ENCODE measurements at places on chromosomes 5 and 9.

DNA sequence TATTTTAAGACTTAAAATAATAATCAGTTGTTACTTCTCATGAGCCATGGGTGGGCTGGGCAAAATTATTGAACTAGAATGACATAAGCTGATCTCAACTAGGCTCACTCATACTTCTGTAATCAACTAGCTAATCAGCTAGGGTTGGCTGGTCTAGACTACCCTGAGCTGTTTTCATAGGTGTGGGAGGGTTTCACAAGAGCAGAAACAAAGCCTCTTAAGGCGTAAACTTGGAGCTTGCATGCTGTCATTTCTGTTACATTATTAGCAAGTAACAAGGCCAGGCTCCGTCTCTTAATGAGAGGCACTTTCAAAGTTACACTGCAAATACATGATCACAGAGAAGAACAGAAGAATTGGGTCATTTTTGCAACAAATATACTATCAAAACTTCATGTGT lies 57.2 kb upstream of the GHR start:
- no peak for DNase-seq

GRCh38 chr5:181223729-181224389 lies 778 bp downstream of the TRIM41 start:
- no peak for DNase-seq

DNA sequence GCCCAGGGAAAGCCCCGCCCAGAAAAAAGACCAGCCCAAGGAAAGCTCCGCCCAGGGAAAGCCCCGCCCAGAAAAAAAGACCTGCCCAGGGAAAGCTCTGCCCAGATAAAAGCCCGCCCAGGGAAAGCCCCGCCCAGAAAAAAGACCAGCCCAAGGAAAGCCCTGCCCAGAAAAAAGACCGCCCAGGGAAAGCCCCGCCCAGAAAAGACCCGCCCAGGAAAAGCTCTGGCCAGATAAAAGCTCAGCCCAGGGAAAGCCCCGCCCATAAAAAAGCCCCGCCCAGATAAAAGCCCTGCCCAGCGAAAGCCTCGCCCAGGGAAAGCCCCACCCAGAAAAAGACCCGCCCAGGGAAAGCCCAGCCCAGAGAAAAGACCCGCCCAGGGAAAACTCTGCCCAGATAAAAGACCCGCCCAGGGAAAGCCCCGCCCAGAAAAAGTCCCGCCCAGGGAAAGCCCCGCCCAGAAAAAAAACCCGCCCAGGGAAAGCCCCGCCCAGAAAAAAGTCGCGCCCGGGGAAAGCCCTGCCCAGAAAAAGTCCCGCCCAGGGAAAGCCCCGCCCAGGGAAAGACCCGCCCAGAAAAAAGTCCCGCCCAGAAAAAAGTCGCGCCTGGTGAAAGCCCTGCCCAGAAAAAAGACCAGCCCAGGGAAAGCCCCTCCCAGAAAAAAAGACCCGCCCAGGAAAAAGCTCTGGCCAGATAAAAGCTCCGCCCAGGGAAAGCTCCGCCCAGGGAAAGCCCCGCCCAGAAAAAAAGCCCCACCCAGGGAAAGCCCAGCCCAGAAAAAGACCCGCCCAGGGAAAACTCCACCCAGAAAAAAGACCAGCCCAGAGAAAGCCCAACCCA lies 11.9 kb downstream of the GRIN1 start:
- DNase-seq: no peak

DNA sequence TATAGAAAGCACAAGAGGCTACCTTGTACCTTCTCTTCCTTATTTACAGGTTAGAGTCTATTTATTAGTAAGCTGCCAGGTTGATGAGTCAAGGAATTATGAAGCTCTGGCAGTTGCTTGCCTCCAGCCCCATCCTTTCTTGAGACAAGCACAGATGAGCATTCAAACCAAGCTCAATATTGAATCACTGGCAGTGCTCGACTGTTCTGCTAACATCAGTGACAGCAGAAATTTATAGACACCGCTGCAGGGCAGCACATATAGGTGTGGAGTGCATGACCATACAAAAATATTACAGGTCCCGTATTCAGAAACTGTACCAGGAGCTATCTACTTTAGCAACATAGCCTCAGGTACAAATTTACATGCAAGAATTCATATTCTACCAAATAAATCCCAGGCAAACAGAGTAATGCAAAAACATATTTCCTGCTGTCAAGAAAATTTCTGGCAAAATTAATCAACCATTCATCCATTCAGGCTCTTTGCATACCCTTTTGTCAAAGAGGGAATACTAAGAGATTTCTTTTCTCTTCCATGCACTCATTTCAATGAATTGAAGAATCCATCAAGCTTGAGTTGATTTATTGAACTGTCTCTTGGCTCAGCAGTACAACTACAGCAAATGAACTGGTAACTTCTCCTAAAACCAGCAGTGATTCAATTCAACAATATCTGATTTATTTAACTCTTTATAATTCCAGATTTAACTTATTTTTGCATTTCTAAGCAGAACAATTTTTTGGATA lies 26.9 kb upstream of the PCA3 start:
- DNase-seq: no peak

DNA sequence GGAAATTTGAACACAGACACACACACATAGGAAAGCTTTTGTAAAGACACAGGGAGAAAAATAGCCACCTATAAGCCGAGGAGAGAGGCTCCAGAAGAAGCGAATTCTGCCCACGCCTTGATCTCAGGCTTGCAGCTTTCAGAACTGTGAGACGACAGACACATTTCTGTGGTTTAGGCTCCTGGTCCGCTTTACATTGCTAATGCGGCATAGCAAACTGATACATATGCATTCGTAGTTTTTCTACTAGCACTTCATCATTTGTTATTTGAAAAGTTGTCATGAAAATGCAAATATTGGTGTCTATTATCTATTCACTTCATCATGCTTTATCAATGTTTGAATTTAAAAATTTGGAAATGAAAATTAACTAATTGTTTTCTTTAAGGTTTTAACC lies 674.9 kb downstream of the SEMA5A start:
- no peak for DNase-seq

GRCh38 chr5:86866036-86866435 lies 248.3 kb downstream of the COX7C start:
- no peak for DNase-seq

- DNase-seq: no peak
These were observed 349.9 kb downstream of the PIK3R1 start for GRCh38 chr5:68565427-68565826.

DNA sequence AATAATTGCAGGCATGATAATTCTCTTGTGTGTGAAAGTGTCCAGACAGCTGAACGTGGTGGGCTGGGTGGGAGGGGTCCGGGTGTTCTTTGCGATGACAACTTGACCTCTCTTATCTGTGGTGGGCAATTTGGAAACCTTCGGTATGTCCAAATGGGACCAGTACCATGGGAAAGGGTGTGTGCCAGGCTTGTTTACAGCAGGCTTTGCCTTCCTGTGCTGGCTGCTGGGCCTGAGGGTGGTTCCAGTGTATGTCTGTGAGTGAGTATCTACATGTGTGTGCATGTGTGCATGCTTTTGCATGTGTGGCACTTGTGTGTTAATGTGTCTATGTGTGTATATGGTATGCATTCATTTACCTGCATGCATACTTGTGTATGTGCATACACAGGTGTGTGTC lies 166.4 kb downstream of the GADD45G start:
- no peak for DNase-seq

- no peak for DNase-seq
These were observed 45.0 kb downstream of the SEMA6A start for GRCh38 chr5:116529615-116530014.

GRCh38 chr5:158429564-158429963 lies 570.6 kb upstream of the CLINT1 start:
- DNase-seq: no peak

DNA sequence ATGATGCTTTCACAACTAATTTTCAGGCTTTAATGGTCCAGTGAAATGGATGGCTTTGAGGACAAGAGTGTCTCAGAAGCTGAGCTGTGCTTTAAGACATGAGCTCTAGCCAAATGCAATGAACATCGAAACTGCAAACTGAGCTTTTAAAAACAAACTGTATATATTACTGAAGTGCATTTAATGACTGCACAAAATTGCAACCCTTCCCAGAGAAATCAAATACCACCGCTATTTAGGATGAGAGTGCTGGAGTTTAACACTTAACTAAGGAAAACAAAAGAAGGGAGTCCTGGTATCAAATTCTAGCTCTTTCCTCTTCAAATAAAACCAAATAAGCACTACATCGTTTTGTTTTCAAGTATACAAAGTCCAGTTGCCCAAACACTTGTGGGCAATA lies 163.9 kb downstream of the SLF1 start:
- DNase-seq: no peak

DNA sequence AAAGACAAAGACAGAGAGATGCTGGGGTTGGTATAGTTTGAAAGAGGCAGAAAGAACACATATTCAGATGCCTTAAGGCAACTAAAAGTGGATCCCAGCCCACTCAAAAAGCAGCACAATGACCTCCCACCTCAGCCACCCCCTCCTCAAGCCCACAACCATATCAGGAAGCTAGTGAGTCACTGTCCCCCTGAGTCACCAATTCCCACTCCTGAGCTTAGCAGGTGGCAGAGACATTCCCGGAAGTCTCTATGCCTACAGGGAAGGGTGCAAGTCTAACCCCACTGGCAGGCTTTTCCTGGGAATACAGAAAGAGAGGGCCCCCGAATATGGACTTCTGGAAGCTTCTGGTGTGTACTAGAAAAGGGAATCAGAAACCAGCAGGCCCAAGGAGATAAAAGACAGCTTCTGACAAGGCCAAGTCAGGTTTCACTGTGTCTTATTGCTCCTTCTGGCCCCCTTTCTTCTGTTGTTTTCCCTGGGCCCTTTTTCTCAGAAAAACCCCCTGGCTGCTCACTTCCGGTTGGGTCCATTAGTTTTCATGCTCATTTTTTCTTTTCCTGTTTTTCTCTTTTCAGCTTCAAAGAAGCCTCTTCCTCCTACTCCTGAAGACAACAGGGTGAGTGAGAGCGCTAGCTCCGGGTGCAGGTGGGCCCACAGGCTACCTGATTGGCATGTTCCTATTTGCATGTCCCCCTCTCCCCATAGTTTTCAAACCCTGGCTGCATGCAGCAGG lies 36.8 kb downstream of the ITK start:
- no peak for DNase-seq

- DNase-seq: no peak
These were observed 68.0 kb upstream of the C6 start for GRCh38 chr5:41281215-41281810.

DNA sequence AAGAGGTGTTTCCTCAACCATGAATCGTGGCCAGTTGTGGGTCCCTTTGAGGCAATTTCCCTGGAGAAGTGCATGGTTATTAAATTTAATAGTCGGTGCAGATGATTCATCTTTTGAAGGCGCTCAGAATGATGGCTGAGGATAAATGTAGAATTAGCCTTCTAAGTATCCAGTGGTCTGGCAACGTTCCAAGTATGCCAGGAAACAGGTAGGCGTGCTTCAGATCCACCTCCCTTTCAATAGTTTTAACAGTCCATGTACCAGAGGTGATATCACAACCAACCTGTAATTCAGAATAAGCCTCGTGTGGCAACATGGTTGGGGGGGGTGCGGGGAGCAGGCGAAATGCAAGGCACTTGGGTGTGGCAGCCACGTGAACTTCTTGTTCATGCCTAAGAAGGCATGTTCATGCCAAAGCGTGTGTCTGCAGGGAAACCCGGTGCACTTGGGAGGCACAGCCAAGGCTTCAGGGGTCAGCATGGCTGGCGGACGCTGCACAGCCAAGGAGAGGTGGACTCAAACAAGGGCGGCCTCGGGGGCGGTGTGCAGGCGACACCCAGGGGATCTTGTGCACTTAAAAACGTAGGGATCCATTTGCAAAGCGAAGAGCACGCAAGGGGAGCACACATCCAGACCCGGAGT lies 5.2 kb upstream of the NKD2 start:
- no peak for DNase-seq

DNA sequence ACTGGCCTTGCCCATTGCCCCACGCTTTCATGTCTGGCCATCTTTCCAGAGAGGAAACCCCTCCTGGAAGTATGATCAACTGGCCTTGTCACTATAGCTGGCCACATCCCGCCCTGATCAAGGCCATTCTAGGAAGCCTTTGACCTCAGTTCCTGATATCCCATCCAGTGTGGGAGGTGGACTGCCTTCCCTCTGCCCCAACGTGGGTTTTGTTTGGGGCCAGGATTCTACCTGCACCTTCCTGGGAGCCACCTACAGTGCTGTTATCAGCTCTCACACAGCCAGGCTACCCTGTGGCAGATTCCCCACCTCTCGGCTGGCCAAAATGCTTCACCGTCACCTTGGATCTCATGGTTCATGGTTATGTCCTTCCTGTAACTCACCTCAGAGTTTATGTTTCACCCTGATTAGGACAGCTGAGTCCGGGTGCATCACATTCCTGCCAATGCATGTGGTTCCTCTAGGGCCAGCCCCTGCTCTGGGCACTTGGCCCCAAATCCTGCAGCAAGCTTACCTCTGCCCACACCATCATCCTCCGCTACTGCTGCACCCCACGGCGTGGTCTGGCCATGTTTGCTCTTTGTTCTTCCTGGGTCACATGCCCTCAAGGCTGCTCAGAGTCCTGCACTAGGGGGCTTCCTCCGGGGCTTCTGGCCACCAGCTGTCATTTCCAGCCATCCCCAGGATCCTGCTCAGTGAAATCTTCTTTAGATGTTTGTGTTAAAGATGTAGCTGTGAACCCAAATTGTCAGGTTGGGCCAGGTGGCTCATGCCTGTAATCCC lies 24.2 kb upstream of the S1PR3 start:
- DNase-seq: no peak

GRCh38 chr5:120655828-120656435 lies 191.8 kb downstream of the PRR16 start:
- DNase-seq: no peak

- DNase-seq: no peak
These were observed 93.3 kb downstream of the KIAA0825 start for GRCh38 chr5:94524841-94525697.

DNA sequence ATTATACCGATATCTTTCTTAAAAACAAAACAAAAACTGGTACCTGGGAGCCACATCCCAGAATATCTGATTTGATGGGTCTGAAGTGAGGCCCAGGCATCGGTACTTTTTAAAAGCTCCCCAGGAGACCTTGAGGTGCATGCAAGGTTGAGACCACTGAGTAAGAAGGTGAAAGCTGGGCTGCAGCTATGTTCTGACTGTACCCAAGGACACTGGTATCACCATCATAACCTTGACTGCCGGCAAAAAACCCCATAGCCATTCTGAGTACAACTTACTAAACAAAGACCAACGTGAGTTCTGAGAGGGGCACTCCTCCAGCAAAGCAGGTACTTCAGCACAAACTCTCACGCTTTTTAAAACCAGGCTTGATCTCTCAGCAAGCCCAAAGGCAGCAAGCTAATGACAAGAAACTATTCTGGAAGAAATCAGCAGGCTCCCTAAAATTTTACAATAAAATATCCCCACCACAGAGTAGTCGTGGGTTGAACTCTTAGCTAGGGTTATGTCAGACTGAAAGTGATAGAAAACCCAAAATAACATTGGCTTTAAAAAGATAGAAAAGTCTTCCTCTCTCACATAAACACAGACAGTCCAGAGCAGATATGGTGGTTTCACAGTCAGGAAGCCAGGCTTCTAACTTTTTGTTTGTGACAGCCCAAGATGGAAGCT lies 263.9 kb downstream of the SAXO1 start:
- DNase-seq: no peak

DNA sequence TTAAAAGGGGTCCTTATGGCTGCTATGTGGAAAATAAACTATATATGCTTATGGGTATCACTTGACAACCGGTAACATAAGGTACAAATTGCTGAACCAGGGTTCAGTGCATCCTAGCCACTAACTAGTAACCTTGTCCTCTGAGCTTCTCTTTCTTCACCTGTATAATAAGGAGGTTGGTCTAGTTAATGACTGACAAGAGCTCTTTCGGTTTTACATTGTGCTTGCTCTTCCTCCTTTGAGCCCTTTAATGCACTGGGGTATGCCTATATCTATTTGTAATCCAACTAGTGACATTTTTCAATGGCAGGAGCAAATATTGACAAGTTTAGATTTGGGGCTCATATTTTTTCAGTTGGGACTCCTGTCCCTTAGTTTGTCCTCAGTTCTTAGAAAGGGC lies 66.1 kb downstream of the NPR3 start:
- DNase-seq: no peak

Measured in stimulated activated CD8-positive, alpha-beta memory T cell treated with anti-CD3 and anti-CD28 coated beads, Interleukin-2, amount 100 ng/mL, for 1 hour (primary cell).